ENCODE measurements at places on chromosomes 3 and 15. TPM values are rescaled to one million over a fixed set of nuclear protein-coding genes. Genes with fewer than 3 reads are reported as not detected.
A peak's percentile ranks its signal among the peaks of the same experiment; 100 is the strongest.

Gene MTHFS
- total RNA-seq, result 13.7 TPM

DNA sequence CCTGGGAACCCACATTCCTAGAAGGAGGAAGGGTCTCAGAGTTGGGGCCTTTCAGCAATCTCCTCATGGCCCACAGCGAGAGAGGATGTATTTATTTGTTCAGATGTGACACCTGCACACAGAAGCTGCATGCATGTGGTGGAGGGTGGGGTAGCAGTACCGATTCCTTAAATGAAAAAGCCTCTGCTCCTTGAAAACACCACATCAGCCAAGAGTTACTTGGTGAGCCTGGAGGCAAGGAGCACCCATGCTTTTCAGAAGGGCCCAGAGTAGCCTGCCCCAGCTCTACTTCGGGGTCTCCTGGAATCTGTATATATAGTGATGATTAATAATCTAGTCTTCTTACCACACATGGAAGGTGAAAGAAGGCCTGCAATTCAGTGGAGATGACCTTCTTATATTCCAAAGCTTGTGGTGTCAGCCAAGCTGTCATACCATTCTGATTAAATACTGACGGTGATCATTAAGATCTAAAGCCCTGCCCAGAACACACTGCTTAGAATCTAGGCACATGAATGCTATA lies 33.5 kb downstream of the SEMA6D start:
- no peaks in the 10 kb centered on the region for H3K27me3 ChIP-seq
- peaks cover 18% of the 10 kb centered on the region for H3K4me1 ChIP-seq
- no peak overlapping the region for H3K4me3 ChIP-seq
- H3K36me3 ChIP-seq, result no peaks in the 10 kb centered on the region
- DNase-seq, result no peak
- H3K27ac ChIP-seq, result peak overlapping the region; percentile 12

Gene RTF1
- total RNA-seq, result 26.0 TPM

Gene GASK1A
- total RNA-seq, result not detected

Gene LYZL4
- not detected for total RNA-seq

GRCh38 chr15:62706317-62706716 lies 336.2 kb upstream of the TPM1 start:
- no peak for DNase-seq
- H3K27ac ChIP-seq, result no peak overlapping the region
- no peak overlapping the region for H3K4me3 ChIP-seq
- peaks cover 11% of the 10 kb centered on the region for H3K36me3 ChIP-seq
- H3K27me3 ChIP-seq, result no peaks in the 10 kb centered on the region
- H3K4me1 ChIP-seq, result no peaks in the 10 kb centered on the region

DNA sequence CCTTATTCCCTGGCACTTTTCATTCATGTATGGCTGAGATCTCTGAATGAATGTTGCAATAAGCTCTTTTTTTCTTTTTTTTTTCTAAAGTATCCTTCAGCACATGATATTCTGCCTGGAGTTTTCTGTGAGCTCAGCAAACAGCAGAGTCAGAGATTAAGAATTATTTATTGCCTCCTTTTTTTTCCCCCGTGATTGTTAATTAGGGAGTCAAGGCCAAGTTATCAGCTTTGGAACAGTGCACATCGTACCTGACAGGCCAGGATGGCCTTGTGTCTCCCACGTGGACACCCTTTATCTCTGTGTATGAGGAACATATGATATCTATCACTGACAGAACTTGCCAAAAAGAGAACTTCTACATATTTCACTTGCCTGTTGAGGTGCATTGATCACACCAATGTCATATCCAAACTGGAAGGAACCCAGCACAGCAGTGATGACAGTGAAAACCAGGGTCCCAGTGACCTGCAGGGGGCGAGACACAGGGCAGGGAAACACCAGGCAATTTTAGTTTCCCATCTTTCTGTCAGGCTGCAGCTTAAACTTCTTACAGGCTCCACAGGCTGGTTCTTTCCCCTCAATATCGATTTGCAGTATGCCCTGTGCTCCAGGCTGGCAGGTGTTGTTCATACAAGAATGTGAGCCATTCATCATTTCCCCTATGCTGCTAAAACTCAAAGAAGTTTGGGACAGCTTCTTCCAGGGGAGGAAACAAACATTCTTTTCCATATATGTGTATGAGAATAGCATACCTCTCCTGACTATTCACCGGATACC lies 8.2 kb downstream of the SLC2A2 start:
- H3K4me1 ChIP-seq, result no peaks in the 10 kb centered on the region
- H3K4me3 ChIP-seq, result no peak overlapping the region
- no peaks in the 10 kb centered on the region for H3K36me3 ChIP-seq
- no peak for DNase-seq
- H3K27me3 ChIP-seq, result 0 out of 2 replicates have a peak, but pooled peaks cover 3% of the 10 kb centered on the region
- H3K27ac ChIP-seq, result no peak overlapping the region

Gene PRR23B
- total RNA-seq, result not detected

DNA sequence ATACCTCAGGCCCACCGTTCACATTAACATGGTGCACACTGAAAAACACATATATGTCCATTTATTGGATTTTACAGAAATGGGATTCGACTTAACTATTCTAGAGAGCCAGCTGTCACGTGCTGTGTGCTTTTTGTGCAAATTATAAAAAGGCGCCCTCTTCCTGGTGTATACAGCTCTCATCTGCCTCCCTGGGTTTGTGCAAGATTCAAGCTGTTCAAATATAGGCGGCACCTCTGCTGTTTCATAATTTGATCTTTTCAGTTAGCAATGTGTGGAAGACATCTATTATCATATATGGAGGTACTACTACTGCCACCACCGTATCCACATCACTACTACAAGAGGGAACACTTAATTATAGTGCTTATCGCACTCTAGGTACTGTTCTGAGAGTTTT lies 187.6 kb downstream of the EBLN2 start:
- no peaks in the 10 kb centered on the region for H3K36me3 ChIP-seq
- DNase-seq, result no peak
- no peaks in the 10 kb centered on the region for H3K27me3 ChIP-seq
- H3K4me1 ChIP-seq, result no peaks in the 10 kb centered on the region
- no peak overlapping the region for H3K4me3 ChIP-seq

Gene DUOXA2
- not detected for total RNA-seq

- DNase-seq, result peak; percentile 87
- no peaks in the 10 kb centered on the region for H3K36me3 ChIP-seq
- H3K4me1 ChIP-seq, result peaks cover 32% of the 10 kb centered on the region
- no peak overlapping the region for H3K4me3 ChIP-seq
- H3K27ac ChIP-seq, result peak overlapping the region; percentile 39
- H3K27me3 ChIP-seq, result no peaks in the 10 kb centered on the region
These were observed 15.0 kb upstream of the RTP3 start for GRCh38 chr3:46482632-46483350.

Gene CDC25A
- total RNA-seq, result 36.0 TPM

DNA sequence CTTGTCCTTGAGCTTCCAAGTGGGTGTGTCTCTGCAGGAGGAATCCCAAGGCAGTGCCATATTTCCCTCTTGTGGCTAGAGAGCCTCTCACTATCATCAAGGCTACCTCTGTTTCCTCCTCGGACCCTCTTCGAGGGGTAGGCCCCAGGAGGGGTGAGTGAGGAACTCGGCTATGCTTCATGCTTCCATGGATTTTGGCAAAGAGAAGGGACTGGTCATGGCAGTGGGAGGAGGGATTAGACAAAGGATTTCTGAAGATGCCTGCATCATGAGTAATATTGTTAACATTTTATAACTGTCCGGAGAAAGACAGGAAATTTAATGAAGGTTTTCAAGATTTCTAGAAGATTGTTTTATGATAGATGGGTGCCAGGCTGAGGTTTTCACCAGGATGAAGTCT lies 241.5 kb downstream of the CLSTN2 start:
- no peak overlapping the region for H3K27ac ChIP-seq
- H3K27me3 ChIP-seq, result no peaks in the 10 kb centered on the region
- no peaks in the 10 kb centered on the region for H3K36me3 ChIP-seq
- no peak for DNase-seq
- H3K4me1 ChIP-seq, result no peaks in the 10 kb centered on the region
- no peak overlapping the region for H3K4me3 ChIP-seq

GRCh38 chr15:57589281-57589680 lies 2.4 kb upstream of the MYZAP start:
- H3K4me3 ChIP-seq, result no peak overlapping the region
- peaks cover 7% of the 10 kb centered on the region for H3K4me1 ChIP-seq
- DNase-seq, result no peak
- H3K27me3 ChIP-seq, result peaks cover 25% of the 10 kb centered on the region
- no peak overlapping the region for H3K27ac ChIP-seq

Gene ADCY5
- 0.16 TPM for total RNA-seq

DNA sequence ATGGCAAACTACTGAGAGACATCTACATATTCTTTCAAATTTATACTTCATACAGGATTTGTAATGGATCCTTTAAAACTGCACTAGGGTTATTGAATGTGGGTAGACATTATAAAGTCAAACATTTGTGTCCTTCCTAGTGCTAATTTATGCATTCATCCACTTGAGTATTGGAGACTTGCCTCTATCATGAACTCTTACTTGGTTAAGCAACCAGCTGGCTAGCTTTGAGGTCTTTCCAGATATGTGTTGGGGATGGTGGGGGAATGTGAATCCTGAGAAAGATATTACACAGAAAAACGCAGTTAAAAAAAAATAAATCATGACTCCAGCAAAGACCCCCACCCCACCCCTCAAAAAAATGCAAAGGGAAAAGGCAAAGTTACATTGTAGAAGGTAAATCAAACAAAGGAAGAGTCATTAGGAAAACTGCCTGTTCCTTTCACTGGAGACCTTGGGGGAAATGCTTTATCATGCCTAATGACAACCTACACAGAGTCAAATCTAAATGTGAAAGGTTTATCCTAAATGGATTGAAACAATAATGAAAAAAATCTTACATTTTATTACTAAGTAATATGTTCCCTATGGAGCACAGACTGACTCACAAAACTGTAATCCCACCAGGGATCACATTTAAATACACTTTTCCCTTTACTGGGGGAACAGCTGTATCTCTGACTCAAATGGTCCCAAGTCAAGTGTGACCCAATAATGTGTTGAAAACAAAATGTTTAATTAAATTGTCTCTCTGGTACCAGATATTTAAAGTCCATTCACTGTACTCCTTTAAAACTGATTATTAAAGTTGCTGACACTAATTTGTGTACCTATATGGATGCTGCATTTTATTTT lies 522.3 kb downstream of the ROBO1 start:
- no peaks in the 10 kb centered on the region for H3K36me3 ChIP-seq
- H3K27me3 ChIP-seq, result no peaks in the 10 kb centered on the region
- no peak overlapping the region for H3K4me3 ChIP-seq
- H3K27ac ChIP-seq, result no peak overlapping the region

- no peak overlapping the region for H3K27ac ChIP-seq
- H3K27me3 ChIP-seq, result no peaks in the 10 kb centered on the region
- DNase-seq, result no peak
- no peaks in the 10 kb centered on the region for H3K4me1 ChIP-seq
These were observed 28.3 kb upstream of the AP3B2 start for GRCh38 chr15:82737975-82738374.

GRCh38 chr3:29271475-29271874 lies 9.4 kb upstream of the RBMS3 start:
- no peak overlapping the region for H3K4me3 ChIP-seq
- H3K36me3 ChIP-seq, result no peaks in the 10 kb centered on the region
- no peak overlapping the region for H3K27ac ChIP-seq
- no peaks in the 10 kb centered on the region for H3K27me3 ChIP-seq
- DNase-seq, result no peak
- no peaks in the 10 kb centered on the region for H3K4me1 ChIP-seq

Gene ANKDD1A
- 3.3 TPM for total RNA-seq

DNA sequence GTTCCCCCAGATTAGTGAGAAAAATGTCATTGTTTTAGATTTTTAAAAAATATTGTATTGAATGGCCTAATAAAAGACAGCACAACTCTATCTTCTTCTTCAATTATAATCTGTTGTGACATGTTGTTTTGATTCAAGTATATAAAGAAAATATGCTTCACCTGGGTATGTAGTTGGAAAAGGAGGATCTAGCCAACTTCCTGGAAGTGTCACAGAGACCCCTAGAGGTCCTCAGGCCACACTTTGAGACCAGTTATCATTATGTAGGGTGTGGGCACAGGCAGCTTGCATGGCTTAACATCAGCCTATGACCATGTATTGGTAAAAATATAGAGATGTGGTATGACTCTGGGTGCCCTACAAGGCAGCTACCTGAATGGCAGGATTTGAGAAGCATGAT lies 14.7 kb upstream of the RYR3 start:
- no peaks in the 10 kb centered on the region for H3K4me1 ChIP-seq
- H3K36me3 ChIP-seq, result no peaks in the 10 kb centered on the region
- H3K27me3 ChIP-seq, result peaks cover 20% of the 10 kb centered on the region
- DNase-seq, result no peak
- no peak overlapping the region for H3K4me3 ChIP-seq

DNA sequence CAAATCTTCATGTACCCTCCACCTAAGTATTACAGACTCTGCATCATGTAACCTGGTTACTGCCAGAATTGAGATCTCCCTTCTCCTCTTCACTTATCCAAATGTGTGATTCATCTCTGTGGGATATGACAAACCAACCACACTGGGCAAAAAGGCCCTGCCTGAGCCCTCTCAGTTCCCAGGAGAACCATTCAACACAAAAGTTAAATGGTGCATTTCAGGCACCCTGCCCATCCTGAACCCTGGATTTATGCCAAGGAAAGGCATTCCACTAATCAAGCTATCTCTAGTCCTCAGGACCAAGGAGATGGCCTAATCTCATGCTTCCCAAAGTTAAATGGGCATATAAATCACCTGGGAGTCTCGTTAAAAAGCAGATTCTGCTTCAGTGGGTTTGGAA lies 108.5 kb downstream of the TNIK start:
- no peak for DNase-seq
- H3K4me1 ChIP-seq, result no peaks in the 10 kb centered on the region
- no peaks in the 10 kb centered on the region for H3K36me3 ChIP-seq
- no peak overlapping the region for H3K27ac ChIP-seq

GRCh38 chr3:100023595-100023994 lies 90.7 kb downstream of the FILIP1L start:
- peaks cover 33% of the 10 kb centered on the region for H3K4me1 ChIP-seq
- H3K27me3 ChIP-seq, result no peaks in the 10 kb centered on the region
- H3K4me3 ChIP-seq, result no peak overlapping the region
- H3K36me3 ChIP-seq, result no peaks in the 10 kb centered on the region

DNA sequence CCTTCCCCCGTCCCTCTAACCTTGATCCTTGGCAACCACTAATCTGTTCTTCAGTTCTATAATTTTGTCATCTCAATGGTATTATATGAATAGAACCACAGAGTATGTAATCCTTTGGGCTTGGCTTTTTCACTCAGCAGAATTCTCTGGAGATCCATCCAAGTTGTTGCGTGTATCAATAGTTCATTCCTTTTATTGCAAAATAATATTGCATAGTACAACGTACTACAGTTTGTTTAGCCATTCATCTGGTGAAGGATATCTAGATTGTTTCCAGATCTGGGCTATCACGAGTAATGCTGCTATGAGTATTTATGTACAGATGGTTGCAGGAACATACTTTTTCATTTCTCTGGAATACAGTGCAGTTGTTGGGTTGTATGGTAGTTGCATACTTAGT lies 76.2 kb downstream of the PLXNA1 start:
- no peak overlapping the region for H3K4me3 ChIP-seq
- DNase-seq, result no peak
- no peaks in the 10 kb centered on the region for H3K27me3 ChIP-seq
- H3K36me3 ChIP-seq, result no peaks in the 10 kb centered on the region
- no peaks in the 10 kb centered on the region for H3K4me1 ChIP-seq

Gene IMPG2
- 0.05 TPM for total RNA-seq

Gene CYP1A2
- not detected for total RNA-seq

GRCh38 chr3:123733805-123734526 lies 149.1 kb upstream of the HACD2 start:
- H3K27me3 ChIP-seq, result no peaks in the 10 kb centered on the region
- H3K27ac ChIP-seq, result peak overlapping the region; percentile 90
- peak; percentile 78 for DNase-seq

GRCh38 chr3:131735116-131735515 lies 232.3 kb upstream of the MRPL3 start:
- no peaks in the 10 kb centered on the region for H3K36me3 ChIP-seq
- H3K27ac ChIP-seq, result no peak overlapping the region
- DNase-seq, result no peak
- no peak overlapping the region for H3K4me3 ChIP-seq

Measured in SJSA1 (cell line).